ENCODE measurements at places on chromosomes 16 and 17.

DNA sequence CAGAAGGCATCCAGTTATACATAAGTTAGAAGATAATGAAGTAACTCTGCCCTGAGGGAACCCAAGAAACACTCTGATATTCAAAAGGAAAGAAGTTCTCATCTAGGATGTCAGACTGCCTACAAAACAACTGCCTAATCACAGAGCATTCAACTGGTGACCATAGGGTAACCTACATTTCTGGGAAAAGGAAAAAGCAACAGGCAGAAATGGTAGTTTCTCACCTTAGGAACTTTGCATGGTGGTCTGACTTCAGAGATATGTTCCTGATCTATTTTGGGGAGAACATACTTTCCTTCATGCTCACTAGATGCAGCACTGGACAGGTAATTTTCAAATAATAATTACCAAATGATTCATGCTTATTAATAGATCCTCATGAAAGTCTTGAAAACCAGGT is 16.5 kb downstream of the RNF43 start:
- DNase-seq = no peak

- DNase-seq = no peak
These were observed 298.3 kb upstream of the ERCC4 start for GRCh38 chr16:13621639-13622038.

GRCh38 chr16:30488764-30489605 is 16.4 kb downstream of the ITGAL start:
- DNase-seq = no peak

- no peak for DNase-seq
These were observed 34.4 kb upstream of the ENDOV start for GRCh38 chr17:80380555-80381002.

DNA sequence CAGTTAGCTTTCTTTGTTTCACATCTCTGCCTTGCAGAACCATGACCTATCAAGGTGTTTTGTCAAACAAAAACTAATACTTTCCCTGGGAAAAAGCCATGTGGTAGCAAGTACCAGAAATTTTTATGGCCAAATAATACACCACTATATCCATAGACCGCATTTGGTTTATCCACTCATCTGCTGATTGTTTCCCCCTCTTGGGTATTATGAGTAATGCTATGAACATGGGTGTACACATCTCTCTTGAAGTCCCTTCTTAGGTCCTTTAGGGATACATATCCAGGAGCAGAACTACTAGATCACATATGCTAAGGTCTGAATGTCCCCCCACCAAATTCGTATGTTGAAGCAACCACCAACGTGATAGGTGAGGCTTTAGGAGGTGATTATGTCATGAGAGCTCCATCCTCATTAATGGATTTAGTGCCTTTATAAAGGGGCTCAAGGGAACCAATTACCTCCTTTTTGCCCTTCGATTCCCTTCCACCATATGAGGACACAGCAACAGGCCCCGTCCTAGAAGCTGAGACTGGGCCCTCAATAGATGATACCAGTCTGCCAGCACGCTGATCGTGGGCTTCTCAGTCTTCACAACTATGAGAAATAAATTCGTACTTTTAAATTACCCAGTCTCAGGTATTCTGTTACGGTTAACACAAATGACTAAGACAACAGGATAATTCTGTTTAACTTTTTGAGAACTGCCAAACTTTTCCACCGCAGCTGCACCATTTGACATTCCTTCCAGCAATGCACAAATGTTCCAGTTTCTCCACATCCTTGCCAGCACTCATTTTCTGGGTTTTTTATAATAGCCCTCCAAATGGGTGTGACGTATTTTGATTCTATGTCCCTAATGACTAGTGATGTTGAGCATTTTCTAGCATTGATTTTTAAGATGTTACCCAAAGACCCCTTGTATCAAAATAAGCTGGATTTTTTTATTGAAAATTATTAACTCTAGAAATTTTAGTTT is 30.0 kb downstream of the SIAH1 start:
- no peak for DNase-seq

- no peak for DNase-seq
These were observed 10.3 kb upstream of the ITGAX start for GRCh38 chr16:31344712-31345111.

- DNase-seq = no peak
These were observed 6.8 kb downstream of the ELOB start for GRCh38 chr16:2770057-2770951.

DNA sequence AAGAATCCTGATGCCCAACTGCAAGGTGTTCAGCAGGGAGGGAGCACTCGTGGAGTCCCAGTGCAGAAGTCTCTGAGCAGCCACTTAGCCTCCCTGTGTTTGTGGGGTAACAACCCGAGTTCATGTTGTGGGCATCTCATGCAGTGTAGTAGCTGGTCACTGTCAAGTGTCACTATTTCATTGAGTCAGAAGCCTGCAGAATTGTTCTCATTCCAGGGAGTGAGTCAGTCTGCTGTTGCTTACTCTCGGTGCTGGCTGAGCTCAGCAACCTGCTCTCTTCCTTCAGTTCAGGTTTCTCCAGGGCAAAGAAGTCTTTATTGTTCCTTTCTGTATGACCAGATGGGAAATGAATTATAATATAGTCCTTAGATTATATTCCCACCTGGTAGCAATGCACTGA is 24.1 kb downstream of the HMOX2 start:
- no peak for DNase-seq

- no peak for DNase-seq
These were observed 357.6 kb upstream of the C16orf82 start for GRCh38 chr16:26709175-26709574.

DNA sequence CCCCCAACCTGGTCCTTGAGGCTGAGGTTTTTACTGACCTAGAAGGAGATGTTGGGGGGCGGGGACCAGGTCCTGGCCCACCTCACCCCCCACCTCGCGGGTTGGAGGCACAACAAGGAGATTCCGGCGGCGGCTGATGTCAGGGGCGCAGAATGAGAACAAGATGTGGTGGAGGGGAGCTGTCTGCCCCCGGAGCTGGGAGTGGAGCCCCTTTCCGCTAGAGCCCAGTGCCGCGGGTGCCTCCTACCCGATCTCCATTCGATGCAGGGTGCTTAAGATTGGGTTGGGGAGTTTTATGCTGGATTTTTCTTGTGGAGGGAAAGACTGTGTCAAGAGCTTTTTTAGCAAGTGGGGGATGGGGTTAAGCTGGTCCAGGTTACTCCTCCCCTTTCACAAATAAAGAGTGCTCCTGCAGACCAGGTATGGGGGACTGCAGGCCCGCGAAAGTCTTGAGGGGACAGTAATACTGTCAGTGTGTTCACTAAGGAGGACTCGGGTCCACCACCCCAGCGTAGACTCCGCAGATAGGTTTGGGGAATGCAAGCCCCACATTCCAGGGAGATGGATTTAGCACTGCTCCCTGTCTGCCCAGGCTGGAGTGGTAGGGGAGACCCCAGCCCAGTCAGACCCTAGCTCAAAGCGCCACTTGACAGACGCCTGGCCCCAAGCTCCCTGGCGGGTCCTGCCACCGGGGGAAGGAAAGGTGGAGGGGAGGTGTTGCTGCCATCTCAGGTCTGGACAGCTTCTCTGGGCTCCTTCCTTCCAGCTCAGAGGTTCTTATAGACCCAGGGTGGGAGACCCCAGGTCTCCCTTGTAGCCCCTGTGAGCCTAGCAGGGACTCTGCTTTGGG is 2.0 kb downstream of the CACNA1G start:
- no peak for DNase-seq

DNA sequence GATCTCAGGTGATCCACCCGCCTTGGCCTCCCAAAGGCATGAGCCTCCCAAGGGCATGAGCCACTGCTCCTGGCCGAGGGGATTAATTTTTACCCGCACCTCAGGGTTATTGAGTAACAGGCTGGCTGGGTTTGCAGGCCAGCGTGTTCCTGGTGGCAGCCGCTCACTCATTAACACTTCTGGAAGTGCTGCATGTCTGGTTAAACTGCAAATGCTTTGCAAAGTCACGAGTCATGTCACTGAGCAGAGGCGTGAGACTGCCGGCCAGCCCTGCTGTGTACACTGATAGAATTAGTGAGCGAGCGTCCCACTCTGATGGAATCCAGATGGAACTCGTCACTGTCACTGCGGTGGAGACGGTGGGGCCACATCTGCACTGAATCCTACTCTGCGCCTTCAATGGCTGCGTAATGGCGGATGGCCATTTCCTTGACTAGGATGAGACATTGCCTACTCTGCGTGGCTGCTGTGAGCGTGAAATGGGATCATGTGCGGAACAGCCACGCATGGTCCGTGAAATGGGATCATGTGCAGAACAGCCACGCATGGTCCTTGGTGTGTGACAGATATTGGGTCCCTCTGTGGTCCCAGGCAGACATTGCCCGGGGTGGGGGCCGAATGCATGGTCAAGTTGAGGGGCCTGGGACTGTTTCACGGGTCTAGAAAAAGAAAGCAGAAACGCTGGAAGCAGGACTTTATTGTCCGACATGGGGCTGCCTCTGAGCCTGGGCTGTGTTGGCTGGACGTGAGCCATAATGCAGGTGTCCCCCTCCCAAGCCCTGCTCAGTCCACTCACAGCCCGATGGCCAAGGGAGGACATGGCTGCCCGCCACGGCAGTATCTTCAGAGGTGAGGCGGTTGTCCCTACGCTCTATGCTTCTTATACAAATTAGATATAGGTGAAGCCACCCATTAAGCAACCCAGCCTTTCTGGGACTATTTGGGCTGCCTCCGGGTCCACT is 740 bp upstream of the SLC5A10 start:
- DNase-seq = no peak

GRCh38 chr16:11586378-11586855 is 302 bp downstream of the LITAF start:
- DNase-seq = no peak

- DNase-seq = no peak
These were observed 189.7 kb upstream of the SDK2 start for GRCh38 chr17:73833775-73834488.

DNA sequence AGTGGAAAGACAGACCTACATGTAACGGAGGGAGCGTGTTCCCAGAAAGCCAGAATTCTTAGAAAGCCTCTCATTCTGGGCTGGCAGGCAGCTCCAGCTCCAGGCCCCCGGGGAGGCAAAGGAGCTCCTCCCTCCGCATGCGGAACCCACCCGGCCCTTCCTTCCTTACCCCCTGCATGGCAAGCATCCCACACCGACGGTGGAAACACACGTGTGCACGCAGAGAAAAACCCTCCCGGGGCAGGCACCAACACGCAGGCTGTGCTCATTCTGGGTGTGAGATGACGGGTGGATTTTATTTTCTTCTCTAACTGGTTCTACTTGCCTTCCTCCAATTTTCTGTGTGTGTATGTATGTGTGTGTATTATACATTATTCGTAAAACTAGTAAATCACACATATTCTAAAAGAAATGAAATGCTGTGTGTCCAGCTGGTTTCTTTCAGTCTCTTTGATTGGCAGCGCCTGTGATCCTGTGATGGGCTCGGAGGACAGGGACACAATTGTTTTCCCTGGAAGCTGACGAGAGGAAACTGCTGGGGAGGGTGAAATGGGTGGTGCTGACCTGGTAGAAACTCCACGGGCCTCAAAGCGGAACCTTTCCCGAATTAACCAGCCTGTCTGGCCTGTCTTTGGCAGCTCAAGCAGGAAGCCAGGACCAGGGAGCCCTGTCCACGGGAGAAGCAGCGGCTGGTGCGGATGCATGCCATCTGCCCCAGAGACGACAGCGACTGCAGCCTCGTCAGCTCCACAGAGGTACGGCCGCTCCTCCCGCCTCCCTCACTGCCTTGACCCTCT is 22.2 kb downstream of the CARD14 start:
- DNase-seq = peak; percentile 53

GRCh38 chr16:25912321-25912720 is 220.6 kb downstream of the HS3ST4 start:
- no peak for DNase-seq

DNA sequence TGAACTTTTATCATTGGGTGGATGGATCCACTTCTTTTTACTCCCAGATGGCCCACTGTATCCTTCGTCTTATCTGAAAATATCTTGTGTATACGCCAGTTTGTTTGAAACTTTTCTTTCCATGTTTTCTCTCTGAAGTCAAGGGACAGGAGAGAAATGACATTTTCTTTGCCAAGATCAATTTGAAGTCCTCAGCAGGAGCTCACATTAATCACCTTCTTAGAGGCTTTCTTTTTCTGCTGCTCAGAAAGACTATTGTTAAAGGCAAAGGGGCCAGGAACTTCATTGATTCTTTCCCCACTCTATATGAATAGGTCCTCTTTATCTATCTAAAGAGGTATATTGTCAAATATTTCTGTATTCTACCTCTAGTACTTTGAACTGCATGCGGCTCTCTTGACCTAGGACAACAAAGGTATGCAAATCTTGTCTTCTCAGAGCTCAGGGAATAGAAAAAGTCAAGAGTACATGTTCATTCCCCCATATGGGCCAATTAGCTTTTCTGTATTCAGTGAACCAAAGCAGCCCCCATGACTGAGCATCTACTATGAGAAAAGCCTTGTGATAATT is 583.3 kb downstream of the HS3ST4 start:
- DNase-seq = no peak

- DNase-seq = no peak
These were observed 6.8 kb downstream of the AANAT start for GRCh38 chr17:76474238-76474637.

GRCh38 chr17:81027038-81027437 is 7.9 kb upstream of the BAIAP2 start:
- no peak for DNase-seq

- DNase-seq = peak; percentile 82
These were observed 3.4 kb downstream of the CHST6 start for GRCh38 chr16:75491876-75492275.

GRCh38 chr17:74578979-74579378 is 11.7 kb upstream of the CD300H start:
- no peak for DNase-seq

- no peak for DNase-seq
These were observed 11.1 kb upstream of the PIK3R5 start for GRCh38 chr17:8976638-8977037.

- DNase-seq = no peak
These were observed 339.0 kb downstream of the TMEM114 start for GRCh38 chr16:8251298-8251697.

GRCh38 chr17:70290770-70291169 is 121.4 kb downstream of the KCNJ2 start:
- DNase-seq = no peak

DNA sequence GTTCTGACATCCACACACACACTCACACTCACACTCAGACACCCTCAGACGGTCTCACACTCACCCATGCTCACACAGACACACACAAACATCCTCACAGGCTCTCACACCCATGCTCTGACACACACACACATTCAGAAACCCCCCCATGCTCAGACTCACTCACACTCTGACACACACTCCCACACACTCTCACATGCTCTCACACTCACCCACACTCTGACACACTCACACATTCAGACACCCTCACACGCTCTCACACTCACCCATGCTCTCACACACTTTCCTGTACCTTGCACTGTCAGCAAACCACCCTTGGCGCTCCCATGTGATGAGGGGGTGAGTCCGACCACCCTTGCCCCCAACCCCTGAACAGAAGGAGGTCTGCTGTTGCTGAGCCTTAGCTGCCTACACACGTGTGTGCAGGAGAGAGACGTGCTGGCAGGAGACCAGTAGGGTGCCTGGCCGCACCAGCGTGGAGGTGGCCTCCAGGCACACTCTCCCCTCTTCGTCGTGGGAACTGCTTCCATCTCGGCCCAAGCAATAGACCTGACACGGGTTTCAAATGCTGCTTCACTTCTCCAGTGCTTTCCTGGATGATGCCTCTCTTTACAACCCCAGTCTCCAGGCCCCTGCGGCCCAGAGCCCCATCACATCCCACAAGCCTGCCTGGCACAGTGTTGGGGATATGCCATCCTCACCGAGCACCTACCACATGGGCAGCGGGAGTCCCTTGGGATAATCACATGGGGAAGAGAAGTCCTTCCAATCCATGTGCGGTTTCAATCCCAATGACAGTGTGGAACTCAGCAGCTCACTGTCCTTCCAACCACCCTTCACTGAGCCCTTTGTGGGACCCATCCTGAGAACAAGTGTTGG is 267.8 kb upstream of the FOXF1 start:
- DNase-seq = no peak

- no peak for DNase-seq
These were observed 50.1 kb downstream of the RNF112 start for GRCh38 chr17:19461116-19461515.

All from glutamatergic neuron (in vitro differentiated cells).